NCI-H446 (cell line): ENCODE measurements at places on chromosomes 16 and 17.

DNA sequence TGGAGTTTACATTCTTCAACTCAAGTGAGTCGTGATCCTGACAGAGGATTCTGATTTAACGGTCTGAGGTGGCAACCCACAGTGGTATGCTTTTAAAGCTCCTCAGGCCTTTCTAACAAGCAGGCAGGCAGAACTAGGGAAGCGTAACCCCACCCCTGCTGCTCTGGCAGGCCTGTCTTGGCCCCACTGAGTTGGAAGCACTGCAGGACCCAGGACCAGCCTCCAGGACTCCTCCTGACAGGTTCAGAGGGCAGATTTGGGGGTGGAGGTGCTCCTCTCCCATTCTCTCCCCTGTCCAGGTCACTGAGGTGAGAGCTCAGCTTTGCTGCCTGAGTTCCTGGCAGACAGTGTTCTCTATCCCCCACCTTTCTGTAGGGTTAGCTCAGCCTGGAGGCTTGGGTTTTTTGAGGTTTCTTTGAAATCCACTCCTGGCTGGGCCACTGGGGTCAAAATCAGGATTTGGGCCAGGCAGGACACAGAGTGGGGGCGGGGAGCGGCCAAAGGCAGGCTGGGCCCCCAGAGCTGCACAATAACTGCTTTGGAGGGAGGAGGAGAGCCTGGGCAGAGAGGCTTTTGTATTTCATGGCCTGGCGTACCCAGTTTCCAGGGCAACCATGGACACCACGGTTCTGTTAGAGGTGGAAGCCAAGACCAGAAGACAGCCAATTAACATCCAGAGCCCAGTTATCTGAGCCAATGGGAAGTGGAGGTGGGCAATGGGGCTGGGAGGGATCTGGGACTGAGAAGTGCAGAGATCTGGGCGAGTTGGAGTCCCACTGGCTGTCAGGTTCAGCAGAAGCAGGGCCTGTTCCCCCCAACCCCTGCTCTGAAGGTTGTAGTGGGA lies 9.5 kb downstream of the MRPL27 start:
- peak; percentile 60 for DNase-seq

GRCh38 chr16:27240948-27241531 lies 27.5 kb downstream of the NSMCE1 start:
- DNase-seq: no peak

- no peak for DNase-seq
Measured at GRCh38 chr17:80478487-80479245, 2.3 kb upstream of the NPTX1 start.

DNA sequence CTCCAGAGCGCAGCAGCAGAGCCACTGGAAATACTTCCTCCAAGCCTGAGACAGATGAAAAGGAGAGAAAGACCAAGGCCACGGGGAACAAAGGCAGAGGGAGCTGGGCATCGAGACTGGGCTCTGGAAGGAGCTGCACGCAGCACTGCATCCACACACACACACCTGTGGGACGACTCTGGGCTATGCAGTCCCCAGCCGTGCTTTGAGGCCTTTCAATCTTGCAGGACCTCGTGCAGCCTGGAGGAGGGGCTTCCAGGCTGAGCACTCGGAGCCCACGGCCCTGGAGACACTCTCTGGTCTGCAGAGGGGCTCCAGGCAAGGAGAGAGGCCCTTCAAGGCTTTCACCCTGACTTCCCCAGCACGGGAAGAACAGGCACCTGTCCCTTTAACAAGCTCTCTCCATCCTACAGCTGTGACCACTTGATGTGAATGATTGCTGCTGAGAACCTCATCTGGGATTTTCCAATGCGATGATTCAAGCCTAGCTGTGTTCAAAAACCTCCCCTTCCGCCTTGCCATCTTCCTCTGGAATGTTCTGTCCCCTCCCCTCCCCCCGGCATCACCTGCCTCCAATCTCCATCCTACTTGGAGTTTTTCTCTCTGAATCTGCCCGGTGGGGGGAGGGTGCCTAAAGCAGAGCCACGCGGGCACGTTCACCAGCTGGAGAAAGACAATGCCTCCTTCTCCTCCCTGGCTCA lies 37.5 kb downstream of the RBFOX3 start:
- DNase-seq: no peak

DNA sequence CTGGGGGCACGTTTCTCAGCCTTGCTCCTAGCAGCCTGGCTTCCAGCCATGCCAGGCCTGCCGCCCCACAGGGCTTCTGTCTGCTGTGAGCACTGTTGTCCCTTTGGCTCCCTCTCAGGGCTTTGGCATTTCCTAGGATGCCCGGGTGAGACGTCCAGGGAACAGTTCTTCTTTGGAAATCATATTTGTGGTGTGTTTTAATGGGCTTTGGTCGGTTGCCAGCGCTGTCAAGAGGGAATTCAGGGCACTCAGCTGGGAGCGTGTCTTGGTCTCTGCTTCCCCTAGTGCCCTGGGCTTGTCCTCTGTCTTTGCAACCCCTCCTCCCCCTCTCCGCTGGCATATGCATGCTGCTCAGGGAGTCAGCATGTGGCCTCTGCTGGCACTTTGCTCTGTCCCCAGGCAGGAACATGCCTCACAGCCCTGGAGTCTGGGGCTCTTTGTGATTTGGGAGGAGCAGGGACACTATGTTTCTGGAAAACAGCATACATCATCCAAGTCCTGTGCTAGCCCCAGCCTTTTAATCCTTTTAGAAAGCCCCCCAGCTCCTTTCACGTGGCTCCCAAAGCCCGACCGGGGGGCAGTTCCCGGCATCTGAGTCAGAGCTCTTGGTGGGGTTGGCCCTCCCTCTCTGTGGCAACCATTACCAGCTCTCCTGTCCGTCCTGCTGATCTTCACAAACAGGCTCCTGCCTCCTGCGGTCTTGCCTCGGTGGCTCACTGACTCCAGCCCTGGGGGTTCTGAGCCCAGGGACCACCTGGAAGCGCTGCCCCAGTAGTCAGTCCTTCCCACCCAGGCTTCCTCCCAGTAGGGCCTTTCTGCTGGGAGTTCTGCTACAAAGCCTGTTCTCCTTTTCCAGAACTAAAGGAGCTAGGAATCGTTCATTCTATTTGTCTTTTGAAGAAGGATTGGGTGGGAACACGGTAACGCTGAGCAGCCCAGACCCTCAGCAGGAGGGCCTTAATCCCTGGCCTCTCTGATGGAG lies 26.7 kb downstream of the SAP30BP start:
- peak; percentile 85 for DNase-seq

DNA sequence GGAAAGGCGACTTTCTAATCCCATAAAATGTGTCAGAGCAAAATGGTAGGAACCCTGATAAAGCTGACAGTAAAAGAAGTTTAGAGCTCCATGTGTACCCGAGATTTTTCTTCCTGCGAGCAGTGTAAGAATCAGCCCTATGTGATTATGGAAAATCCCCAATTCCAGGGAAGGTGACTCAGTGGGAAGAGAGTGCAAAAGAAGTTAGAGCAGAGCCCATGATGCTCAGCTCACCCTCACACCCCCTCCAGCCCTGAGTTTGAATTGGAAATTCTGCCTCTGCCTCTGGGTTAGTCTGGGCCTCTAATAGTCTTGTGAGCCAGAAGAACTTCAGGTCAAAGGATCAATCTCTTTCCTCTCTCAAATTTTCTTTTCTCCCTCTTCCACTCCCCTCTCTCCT lies 12.5 kb downstream of the C17orf78 start:
- DNase-seq: no peak

- DNase-seq: no peak
Measured at GRCh38 chr16:3486506-3487215, 8.6 kb downstream of the C16orf90 start.

GRCh38 chr16:10154389-10154788 lies 27.8 kb downstream of the GRIN2A start:
- no peak for DNase-seq

DNA sequence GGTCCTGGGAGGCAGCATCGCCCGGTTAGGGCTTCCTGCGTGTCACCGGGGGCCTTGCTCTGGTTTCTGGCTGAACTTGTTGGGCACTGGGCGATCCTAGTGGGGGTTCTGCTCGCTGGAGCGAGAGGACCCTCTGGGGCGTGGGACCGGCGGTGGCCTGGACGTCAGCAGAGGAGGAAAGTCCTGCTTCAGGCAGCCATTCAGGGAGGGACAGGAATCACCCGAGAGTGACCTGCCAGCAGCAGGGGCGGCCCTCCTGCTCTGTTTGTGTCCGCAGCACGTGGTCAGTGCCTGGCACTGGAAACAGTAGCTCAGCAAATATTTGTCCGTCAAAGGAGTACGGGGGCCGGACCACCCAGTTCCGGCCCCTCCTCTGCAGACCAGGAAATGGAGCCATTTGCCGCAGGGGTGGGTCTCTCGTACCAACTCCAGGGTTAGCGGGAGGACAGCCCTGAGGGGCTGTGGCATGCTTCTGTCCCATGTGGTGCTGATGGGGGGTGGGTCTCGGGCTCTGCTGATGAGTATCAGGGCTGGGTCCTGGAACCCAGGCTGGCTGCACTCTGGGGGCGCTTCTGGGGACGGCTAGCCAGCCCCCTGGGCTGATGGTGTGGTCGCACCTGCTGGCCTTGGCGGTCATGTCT lies 48.3 kb downstream of the BAIAP2 start:
- no peak for DNase-seq

GRCh38 chr17:34167354-34167753 lies 87.7 kb upstream of the CCL2 start:
- no peak for DNase-seq

DNA sequence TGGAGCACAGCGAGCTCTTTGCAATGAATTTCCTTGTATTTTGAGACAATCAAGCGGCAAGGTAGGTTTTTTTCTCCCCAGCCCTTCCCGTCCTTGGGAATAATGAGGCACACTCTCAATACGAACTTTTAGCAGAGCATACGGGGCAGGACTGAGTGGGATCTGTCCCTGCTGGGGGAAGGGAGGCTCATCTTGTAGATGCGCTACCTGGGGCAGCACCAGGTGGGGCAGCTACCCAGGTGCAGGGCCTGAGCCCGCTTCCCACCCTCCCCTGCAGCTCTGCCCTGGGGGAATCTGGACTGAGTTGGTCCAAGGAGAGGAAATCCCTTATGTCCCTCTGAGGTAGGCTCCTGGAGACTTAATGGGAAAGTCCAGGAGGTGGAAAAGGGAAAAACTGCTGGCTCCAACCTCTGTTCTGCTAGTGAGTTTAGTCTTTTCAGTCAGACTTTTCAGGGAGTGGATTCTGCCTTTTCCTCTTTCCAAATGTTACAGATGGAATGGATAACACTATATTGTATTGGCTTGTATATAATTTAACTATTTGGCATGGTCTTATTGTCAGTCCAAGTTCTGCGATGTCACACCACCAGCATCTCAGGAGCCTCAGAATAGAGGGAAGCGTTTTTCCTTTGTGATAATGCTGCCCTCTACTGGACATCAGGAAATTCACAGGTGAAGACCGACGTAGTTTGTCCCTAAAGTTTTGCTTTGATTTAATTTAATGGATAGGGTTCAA lies 9.6 kb upstream of the CES1 start:
- peak; percentile 35 for DNase-seq

DNA sequence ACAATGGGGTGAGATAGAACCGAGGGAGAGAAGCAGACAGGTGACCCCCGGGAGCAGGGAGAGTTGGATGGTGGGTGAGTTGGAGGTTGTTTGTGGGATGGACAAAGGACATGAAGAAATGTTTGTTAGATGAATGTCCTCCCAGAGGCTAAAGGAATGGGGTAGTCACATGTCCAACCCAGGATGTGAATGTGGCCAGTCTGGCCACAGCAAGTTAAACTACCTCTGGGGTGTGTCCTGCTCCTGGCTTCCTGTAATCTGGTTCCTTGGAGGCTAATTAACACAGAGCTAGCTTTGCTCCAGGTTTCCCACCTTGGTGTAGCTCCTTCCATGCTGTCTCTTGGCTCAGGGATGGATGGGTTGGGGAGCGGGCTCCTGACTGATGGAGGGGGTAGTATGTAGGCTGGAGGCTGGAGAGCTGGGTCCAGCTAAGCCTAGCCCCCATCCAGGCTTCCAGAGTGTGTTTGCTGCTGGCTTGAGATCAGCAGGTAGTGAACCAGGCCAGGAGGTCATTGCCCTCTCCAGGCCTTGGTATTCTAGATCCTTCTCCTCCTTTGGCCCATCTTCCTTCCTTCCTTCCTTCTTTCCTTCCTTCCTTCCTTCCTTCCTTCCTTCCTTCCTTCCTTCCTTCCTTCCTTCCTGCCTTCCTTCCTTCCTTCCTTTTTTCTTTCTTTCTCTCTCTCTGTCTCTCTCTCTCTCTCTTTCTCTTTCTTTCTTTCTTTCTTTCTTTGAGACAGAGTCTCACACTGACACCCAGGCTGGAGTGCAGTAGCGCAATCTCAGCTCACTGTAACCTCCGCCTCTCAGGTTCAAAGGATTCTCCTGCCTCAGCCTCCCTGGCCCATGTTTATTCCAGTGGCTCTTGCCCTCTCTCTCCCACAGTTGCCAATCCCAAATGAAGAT lies 28.0 kb upstream of the UBE2G1 start:
- no peak for DNase-seq
